ENCODE measurements at places on chromosomes 2 and 18.

DNA sequence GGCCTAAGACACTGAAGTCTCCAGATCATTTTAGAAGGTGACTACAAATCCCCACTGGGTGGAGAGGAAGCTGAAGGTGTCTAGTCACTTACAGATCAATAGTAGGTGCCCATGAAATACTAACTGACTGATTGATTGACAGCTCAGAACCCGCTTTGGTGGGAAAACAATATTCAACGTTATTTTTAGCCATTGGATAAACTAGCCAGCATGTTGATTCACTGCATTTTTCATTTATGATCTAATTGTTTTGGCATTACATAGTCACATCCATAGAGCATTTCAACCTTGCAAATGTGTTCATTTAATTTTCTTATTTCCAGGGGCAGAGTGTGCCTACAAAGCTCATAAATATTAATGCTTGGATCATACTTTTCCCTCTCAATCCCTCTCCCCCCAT is 162.3 kb downstream of the MREG start:
- DNase-seq: no peak

- DNase-seq: no peak
These were observed 143.3 kb upstream of the ZEB2 start for GRCh38 chr2:144663207-144663606.

- no peak for DNase-seq
These were observed 38.3 kb upstream of the IL1R1 start for GRCh38 chr2:102103992-102104871.

DNA sequence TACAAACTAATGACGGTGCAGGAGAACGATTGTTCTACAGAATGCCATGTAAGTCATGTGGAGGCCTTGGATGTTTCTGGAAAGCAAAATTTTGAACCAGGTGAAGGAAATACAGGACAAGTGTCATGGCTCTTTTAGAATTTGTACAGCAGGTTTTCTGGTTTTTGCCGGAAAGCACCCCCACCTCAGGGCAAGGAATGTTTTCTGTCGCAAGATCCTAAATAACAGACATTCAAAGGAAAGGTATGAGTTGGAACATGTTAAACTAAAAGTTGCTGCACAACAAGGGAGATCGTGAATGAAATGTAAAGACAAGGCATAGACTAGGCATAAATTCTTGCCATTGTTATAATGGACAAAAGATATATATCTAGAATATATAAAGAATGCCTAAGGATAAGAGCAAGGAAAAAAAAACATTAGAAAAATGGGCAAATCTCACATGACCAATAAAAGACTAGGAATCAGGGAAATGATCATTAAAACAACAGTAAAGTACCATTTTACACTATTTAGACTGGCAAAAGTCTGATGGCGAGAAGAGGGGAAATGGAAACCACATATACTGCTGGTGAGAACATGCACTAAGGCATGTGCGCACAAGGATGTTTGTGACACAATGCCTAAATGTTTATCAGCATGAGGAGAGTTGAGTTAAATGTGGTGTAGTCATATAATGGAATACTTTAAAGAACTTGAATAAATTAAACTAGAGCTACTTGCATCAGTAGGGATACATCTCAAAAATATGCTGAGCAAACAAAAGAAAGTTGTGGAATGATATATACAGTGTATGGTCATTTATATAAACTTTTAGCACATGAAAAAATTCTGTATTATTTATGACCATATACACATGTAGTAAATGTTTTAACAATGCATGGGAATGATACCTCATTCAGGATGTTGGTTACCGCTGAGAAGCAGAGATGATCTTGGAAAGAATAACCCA is 127.0 kb downstream of the EML6 start:
- no peak for DNase-seq

DNA sequence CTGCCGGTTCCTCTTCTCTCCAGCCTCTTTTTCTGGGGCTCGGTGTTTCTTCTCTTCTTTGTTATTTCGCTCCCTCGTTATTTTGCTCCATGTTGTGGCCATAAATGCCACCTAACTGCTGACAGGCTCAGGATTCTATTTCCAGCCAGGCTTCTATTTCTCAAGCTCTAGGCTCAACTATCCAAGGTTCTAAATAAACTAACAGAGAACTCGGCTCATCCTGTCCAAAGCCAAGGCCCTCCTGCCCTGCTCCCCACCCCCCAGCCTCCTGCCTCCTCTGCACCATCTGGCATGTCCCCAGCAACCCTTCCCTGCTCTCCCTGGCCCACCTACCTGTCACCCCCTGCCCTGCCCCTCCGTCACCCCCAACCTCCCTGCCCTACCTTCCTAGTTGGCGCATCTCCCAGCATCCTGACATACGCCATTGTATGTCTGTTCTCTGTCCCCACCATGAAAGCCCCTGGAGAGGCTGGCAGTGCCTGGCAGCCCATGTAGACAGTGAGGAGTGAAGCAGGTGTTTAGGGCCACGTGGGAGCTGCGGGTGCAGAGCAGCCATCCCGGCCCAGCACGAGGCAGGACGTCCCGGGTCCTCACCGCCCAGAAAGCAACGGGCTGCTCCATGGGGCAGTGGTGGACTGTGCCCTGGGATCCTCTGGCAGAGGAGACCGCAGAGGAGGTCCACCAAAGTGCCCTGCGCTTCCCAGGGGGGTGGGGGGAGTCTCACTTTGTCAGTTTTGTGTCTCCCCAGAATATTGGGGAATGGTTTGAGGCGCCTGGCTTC is 186.9 kb downstream of the TWIST2 start:
- DNase-seq: no peak

- no peak for DNase-seq
These were observed 133.4 kb downstream of the INSIG2 start for GRCh38 chr2:118221536-118222272.

All from RWPE2 (cell line).